ENCODE measurements at places on chromosomes 6 and 20.

DNA sequence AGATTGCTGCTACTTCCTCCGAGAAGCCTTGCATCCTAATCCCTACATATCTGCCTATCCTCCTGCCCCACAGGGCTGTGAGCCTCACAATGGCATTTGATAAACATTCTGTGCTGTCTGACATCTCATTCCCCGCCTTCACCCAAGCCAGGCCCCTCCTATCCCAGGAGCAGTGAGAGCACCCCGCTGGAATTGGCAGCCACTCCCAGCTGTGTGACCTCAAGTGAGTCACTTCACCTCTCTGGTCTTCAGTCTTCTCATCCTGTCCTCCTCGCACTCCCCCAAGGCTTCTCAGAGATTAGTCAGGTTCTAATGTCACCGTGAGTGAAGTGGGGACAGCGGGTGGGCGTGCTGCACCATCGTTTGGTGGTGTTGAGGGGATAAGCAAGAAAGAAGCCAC, 81.7 kb downstream of the CDH22 start:
- no peak for DNase-seq

DNA sequence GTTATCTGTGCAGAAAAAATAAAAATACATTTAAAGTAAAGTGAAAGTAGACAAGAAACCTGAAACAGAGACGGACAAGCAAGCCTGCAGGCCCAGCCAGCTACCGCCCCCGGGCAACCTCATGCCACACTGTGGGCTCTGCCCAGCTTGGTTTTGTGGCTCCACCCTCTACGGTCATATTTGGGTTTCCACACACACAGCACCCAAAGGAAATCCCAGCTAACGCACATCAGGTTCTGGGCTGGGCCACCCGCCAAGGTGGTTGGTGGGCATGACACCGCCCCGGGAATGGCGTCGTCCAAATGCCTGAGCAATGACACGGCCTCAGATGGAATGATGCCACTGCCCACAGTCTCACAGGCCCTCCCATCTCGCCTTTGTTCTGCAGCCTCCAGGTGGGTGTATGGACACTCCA, 22.9 kb downstream of the FAM110A start:
- no peak for DNase-seq

DNA sequence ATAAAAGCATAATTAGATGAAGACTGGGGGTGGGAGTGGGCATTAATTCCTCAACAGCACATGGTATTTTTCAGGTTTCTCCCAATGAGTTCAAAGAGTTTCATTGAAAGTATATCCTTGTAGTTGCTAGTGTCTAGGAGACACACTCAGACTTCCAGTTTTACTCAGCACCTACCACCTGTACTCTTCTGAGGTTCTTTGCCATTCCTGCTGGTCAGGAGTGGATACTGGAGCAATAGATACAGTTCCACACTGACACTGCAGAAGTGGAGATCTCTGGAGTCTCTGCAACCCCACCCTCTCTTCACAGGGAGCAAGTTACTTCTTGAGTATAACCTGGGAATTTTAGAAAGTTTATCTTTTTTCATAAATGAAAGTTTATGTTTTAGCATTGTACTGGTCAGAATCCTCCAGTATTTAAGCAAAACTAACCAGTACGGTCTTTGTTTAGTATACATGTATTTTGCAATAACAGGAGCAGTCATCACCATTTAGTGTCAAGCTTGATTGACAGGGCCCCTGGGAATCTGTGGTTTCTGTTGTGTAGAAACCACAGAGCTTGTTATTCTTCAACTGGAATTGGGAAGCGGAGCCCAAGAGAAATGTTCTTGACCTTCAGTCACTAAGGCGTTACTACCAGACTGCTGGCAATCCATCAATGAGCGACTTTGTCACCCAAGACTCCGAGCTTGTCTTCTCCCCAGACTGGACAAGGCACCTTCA, 148.1 kb downstream of the ZDHHC14 start:
- DNase-seq, result no peak

DNA sequence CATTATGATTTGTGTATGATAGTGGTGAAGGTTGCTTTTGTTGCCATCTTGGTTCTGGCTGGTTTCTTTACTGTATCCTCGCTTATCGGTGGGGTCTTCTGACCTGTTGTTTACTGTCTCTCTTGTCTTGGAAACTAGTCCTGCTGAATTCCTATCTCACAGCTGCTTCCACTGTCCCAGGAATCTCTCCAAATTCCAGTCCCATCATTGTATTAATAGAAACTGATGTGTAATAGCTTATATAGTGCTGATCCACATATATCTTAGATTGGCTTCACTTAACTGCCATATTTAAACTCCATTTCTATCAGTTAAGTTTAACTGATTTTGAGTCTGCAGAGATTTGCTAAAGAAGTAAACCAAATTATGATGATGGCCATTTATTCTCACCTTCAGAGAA, 5.9 kb downstream of the GTF2H5 start:
- DNase-seq, result no peak

GRCh38 chr6:155224618-155225017, 39.2 kb upstream of the CLDN20 start:
- DNase-seq, result no peak

DNA sequence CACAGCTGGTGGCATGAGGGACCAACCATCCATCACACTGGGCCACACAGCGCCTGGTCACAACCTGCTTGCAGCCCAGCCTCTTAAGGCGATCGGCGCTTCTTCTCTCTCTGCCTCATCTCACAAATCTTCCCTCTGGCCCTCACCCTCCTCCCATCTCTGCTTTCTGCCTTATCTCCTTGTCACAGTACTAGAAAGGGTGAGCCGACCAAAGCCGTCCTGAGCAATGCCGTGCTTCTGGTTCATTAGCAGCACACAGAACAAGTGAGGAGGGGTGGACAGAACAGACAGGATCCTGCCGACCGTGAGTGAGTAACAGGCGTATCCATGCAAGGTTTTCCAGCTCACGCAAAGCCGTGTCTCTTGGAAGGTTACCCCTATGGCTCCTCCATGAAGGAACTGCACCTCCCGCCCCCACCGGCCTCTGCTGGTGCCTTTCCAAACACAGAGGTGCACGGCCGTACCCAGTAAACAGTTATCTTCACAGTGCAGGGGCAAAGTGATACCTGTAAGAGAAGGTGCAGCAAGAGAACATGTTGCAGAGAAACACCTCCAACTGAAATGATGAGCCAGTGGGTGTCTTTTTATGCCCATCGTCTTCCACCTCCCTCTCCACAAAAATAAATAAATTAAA, 331.7 kb downstream of the FARS2 start:
- DNase-seq, result no peak

GRCh38 chr6:139640921-139641320, 266.5 kb upstream of the CITED2 start:
- no peak for DNase-seq

- DNase-seq, result no peak
Observed at GRCh38 chr6:158645064-158646022, 800 bp upstream of the DYNLT1 start.

DNA sequence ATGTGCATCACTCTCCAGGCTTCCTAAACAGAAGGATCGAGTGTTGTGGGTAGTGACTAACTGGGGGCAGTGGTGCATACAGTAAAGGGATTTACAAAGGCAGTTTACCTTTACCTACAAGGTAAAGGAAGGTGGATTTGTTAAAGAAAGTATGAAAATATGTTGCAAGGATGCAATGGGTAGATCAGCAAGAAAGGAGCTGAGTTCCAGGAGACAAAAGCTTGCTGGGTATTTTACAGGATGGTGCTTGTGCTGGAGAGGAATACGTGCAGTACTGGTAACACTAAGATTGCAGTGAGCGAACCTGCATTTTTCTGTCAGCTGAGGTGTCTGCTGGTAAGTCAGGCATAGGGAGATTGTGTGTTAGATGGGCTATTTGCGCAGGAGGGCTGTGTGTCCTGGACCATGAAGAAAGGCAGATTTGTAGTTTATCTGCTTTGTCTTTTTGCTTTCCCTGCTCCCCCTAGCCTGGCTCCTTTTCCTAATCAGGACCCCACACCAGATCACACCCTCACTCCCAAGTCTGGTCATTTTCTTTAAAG, 304.6 kb downstream of the THBS2 start:
- DNase-seq, result no peak

- DNase-seq, result no peak
Observed at GRCh38 chr6:82739303-82739702, 326.3 kb downstream of the UBE3D start.

- DNase-seq, result no peak
Observed at GRCh38 chr20:47228654-47229053, 127.8 kb downstream of the ZMYND8 start.

- DNase-seq, result no peak
Observed at GRCh38 chr6:81789291-81789690, 36.8 kb upstream of the TENT5A start.

Data from NCI-H446 treated with DMSO at 0.1 percent for 48 hours (cell line).